Effector CD8-positive, alpha-beta T cell (primary cell): ENCODE measurements at places on chromosomes 16 and 17.

- DNase-seq: no peak
These were observed 90.1 kb downstream of the ASIC2 start for GRCh38 chr17:33202796-33203495.

- DNase-seq: no peak
These were observed 3.1 kb downstream of the NPW start for GRCh38 chr16:2022723-2023091.

DNA sequence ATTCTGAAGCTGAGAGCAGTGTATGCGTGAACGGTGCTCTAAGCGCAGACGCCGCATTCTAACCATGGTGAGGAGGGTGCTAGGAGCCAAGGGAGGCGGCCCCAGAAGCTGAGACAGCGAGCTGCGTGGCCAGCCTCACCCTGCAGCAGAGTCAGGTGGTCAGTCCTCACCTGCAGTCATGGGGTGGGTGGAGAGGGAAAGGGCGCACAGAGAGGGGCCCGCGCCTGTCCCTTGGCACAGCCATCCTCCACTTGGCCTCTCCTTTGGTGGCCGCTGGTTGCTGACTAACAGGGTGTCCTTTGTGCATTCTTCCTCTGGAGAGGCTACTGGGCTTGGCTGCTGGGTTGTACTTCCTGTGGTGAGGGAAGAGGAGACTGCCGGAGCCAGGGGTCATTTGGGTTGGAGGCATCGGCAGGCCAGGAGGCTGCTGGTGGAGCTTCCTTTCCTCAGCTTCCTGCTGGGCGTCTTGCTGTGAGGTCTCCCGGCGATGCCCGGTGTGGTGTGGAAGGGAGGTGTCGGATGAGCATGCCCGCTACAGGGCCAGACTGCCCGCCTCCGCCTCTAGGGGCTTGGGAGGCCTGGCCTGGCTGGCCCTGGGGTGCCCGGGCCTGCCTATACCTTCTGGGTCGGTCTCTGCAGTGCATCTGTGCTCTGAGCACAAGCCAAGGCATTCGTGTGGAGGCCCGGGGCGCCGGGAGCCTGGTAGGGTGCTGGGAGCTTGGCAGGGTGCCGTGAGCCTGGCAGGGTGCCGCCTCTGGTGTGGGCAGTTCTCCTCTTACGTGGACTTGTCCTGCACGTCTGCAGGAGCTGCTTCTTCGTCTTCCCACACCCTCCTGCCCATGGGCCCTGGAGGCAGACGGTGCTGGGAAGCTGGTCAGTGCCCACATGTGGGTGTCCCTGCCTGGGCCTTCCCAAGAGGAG lies 17.4 kb downstream of the RNF213 start:
- no peak for DNase-seq

DNA sequence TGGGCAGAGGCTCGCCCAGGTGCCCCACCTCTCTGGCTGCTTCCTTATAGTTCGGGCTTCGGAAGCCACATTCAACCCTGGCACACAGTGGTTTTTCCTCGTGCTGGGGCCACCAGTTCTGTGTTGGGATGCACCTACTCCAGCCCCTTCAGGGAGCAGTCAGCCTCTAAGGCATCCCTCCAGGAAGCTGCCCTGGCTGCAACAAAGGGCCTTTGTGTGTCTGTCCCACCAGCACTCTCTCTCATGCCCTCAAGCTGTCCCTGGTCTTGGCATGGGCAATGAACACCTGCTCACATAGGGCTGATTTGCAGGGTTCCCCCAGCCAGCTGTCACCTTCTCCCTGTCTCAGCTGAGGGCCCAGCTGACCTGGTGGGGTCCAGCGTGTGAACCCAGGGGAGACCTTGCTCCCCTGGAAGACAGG lies 754 bp upstream of the NOXO1 start:
- no peak for DNase-seq

DNA sequence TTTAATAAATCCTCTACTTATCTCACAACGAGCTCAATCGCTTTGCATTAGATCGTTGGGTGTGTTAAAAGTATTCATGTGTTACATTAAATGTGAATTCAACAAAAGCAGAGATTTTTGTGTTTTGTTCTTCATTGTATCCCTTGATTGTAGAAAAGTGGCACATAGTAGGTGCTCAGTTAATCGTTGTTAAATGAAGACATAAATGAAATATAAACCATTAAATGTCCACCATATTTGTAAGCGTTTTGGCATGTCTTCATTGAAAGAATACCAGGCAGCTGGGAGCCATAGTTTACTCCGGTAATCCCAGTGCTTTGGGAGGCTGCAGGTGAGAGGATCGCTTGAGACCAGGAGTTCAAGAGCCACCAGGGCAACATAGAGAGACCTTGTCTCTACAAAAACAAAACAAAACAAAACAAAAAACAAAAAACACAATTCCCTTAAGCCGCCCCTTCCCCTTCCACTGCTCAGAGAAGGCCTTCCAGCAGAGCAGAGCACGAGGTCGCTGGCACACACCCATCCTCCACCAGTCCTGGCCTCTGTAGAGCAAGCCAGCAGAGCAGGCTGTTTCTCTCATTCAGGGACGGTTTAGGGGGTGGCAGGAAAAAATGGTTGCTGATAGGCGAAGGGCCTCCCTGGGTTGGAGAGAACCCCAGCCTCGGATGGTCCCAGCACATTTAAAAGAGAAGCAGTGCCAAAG lies 673 bp upstream of the CHD9 start:
- no peak for DNase-seq

- no peak for DNase-seq
These were observed 75.5 kb downstream of the AATF start for GRCh38 chr17:37024181-37024637.

- no peak for DNase-seq
These were observed 553 bp upstream of the CDC6 start for GRCh38 chr17:40287159-40287493.

- no peak for DNase-seq
These were observed 80.2 kb upstream of the ASIC2 start for GRCh38 chr17:33373273-33373672.

DNA sequence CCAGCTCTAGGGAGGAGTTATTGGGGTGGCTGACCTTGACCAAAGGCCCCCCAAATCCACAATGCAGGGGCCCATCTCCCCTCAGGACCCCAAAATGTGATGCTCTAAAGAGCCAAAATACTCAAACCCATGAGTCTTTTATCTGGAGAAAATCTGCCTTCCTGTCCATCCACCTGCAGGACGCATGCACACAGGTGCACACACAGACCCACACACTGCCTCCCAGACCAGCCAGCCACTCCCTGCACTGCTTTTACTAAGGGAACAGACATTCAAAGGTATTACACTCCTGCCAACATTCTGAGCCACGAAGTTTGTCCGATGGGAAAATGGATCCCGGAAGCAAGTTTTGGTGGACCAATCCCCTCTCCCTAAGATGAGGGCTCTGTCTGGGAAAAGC lies 76.1 kb upstream of the CDH5 start:
- DNase-seq: no peak

DNA sequence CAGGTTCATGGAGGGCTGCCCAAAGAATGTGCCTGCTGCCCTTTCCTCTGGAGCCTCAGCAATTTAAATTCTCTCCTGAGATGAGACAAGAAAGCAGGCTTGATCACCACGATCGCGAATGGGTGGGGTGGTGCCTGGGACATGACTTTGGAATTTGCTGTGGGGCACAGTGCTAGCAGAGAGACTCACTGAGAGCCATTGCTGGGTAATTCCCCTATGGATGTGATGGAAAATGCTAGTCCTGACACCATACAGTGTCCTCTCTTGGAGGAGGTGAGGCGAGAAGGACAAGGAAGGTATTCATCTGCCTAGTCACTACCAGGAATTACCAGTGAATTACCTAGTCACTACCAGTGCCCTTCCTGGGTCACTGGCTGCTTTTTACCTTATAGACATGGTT lies 15.5 kb downstream of the FAM20A start:
- no peak for DNase-seq
